ENCODE measurements at places on chromosomes 11 and 22.

DNA sequence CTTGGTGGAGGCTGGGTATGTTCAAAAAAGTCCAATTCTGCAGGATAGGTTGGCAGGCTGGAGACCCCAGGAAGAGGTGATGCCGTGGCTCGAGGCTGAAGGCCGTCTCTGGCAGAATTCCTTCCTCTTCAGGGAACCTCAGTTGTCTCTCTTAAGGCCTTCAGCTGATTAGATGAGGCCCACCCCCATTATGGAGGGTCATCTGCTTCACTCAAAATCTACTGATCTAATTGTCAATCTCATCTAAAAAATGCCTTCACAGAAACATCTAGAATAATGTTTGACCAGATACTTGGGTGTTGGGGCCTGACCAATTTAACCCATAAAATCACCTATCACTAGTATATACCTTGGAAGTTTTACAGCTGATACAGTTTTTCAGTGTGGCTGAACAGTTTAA, 27.4 kb upstream of the GSTP1 start:
- no peak for DNase-seq

DNA sequence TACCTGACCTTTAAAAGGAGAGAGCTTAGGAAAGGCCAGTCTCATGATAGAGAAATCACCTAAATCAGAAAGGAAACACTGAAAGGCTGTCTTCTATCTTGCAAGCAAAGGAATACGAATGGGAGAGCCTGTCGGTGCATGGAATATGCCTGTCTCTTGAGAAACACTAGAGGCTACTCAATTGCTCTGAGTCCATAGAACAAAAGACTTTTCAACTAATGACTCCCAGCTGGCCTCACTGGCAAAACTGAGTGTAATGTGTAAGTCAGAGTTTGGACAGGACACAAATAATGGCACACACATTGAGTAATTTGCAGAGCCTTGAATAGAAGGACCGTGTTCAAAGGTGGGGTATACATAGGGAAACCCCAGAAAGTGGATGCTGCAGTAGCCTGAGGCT, 171.0 kb upstream of the ARHGAP20 start:
- DNase-seq: no peak

- no peak for DNase-seq
Measured at GRCh38 chr11:8098361-8098760, 17.4 kb downstream of the TUB start.

GRCh38 chr11:68167474-68167873, 45.6 kb downstream of the KMT5B start:
- no peak for DNase-seq

GRCh38 chr11:37496201-37496600, 898.2 kb upstream of the RAG2 start:
- no peak for DNase-seq

GRCh38 chr22:44974454-44974853, 35.4 kb downstream of the PHF21B start:
- DNase-seq: no peak

GRCh38 chr11:17314904-17315426, 36.6 kb upstream of the NCR3LG1 start:
- no peak for DNase-seq

DNA sequence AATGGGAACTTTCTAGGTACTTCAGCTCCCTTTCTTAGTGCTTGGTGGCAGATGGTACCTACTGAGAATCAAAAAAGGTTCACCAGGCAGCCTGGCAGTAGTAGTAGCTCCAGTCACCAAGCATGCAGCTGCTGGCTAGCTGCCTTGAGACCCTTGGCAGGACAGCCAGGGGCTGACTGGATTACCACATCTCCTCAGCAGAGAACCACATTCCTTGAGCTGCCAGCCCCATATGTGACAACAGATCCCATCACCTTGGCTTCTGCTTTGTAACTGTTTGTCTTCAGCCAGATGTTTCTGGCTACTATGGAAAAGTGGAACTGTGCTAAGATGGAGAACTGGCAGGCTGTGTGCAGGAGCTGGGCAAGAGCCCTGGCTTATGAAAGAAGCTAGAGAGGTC, 39.6 kb upstream of the CHRM4 start:
- no peak for DNase-seq

DNA sequence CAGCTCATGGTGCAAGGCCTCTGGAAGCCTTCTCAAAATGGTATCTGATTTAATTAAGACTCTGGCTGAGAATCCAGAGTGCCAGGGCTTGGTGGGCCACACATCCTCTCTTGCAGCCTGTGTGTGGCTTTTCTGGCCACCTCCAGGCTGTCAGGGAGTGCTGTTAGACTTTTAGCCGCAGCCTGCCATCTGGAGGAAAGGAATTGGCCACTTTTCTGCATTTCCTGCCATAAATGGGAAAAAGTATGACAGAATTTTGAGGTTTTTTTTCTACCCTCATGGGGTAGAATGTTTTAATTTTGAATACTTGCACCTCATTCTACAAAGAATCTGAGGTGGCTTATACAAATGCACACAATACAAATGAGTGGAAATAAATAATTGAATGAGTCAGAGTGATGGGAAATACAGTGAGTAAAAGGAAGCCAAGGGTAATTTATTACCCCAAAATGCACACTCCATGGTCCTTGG, 218.4 kb downstream of the ADAMTS15 start:
- no peak for DNase-seq

GRCh38 chr11:28834877-28835276, 726.7 kb downstream of the METTL15 start:
- DNase-seq: no peak

GRCh38 chr11:104337273-104337672, 173.3 kb upstream of the PDGFD start:
- DNase-seq: no peak

DNA sequence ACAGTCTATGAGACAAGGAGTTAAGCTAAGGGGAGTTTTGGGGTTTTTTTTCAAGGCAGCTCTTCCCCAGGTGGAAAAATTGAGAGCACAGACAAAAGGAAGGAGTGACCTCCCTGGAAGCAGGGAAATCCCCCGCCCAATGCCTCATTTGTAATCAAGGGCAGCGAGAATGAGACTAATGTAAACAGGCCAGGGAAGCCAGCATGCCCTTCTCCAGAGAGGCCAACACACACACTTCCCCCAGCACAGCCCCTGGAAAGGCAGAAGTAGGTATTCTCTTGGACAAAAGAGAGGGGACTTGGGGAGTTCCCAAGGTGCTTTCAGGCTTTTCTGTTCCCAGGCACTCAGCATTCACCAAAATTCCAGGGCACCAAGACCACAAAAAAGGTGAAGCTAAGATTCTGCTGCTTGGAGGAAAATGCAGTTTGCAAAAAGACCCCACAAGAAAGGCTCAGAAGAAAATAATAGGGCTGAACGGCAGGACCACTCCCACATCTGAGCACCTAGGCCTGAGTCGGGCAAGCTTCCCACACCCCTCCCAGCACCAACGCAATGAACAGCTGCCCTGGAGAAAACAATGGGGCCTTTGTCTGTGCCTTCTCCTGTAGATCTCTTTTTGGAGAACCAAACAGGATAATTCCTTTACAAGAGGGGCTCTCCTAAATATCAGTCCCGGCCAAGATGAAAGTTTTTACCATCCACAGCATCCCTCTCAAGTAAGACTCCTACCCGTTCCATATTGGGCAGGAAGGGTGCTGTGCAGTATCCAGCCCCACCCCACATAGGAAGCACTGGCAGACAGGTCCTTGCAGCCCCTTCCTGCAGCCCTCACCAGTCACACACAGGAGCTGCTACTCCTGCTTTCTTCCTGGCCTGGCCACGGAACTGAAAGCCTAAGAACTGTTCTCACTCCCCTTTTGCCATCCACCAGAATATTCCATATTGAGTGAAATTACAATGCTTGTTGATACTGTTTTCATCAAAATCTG, 70.7 kb upstream of the AKIP1 start:
- DNase-seq: peak; percentile 51

DNA sequence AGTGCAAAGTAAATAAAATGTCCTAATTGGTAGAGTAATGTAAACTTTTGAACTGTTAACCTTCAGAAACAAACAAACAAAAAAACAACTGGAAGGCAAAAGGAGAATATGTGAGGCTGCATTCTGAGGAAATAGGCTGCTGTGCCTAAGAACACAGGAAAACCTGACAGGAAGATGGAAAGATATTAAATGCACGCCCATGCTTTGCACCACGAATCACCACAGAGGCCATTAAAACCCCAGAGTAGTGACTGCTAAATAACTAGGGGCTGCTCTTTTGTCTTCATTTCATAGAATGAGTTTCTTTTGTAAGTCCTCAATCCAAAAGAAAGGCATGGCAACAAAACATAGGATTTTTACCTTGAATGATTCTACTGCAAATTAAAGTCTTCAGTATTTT, 436.0 kb downstream of the RAB38 start:
- DNase-seq: no peak

GRCh38 chr11:71326328-71326940, 74.1 kb upstream of the SHANK2 start:
- peak; percentile 18 for DNase-seq

GRCh38 chr22:20212754-20213699, 55.1 kb downstream of the RTN4R start:
- DNase-seq: peak; percentile 63

- DNase-seq: no peak
Measured at GRCh38 chr11:3207526-3208189, 11.0 kb downstream of the MRGPRG start.

DNA sequence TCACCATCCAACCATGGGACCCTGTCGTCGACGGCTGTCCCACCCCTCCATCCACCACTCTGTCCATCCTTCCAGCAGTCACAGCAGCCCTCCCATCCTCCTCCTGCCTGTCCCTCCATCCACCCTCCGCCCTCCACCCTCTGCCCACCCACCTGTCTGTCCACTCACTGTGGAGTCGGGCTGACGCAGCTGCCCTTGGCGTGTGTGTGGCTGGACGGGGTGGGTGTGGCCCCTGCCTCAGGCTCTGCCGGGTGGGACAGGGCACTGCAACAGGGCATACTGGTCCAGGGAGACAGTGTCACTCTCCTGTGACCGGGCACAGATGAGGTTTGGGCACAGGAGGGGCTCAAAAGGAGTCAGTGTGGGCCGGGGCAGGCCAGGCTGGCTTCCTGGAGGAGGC, 1.9 kb downstream of the PKP3 start:
- DNase-seq: no peak

DNA sequence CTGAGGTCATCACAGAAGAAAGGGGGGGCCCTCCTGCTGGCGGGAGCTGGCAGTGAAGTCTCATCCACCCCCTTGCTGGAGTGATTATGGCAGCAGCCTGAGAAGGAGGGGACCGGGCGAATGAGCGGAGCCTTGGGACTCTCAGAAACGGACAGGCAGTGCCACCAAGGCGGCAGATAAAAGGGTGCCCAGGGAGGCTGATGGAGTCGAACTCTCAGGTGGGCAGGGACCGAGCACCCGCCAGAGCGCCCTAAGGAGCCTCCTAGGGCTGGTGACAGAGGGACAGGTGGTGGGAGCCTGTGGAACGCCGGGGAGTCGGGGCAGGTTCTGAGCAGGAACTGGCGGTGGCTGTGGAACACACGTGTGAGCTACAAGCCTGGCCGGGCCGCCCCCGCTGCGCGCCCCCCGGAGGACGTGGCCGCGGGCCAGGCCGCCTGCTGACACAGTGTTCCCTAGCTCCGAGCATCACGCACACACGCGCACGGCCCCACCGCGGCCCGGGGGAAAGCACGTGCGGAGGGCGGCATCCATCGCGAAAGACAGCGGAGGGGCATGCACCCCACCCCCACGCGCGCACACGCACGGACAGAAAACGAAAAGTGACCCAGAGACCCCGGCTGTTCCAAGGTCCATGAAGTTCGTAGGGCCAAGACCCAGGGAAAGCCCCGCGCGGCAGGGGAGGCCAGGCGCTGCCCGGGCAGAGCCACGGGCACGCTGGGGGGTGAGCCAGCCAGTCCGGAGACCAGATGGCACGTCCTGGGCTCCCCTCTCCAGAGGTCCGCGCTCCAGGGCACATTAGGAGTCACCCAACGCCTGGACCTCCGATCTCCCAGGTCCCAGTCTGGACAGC, 1.0 kb downstream of the VWCE start:
- DNase-seq: peak; percentile 83

DNA sequence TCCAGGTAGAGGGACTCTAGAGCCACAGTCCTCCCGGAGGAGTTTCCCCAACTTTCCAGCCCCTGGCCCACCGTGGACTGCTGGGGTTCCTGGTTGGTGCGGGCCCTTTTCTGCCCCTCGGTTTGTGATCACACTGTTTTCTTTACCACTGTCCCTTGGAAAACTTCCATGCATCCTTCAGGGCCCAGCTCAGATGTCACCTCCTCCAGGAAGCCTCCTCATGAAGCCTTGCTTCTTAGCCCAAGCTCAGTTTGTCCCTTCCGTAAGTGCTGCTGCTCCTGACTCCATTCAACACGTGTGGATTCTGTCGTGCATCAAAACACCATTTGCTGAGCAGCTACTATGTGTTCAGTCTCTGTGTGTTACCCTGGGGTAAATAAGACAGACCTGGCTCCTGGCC, 15.9 kb upstream of the TPCN2 start:
- DNase-seq: no peak

GRCh38 chr22:31046539-31047226, 34.4 kb upstream of the SMTN start:
- DNase-seq: no peak

All from H7 (cell line).